RKO (cell line): ENCODE measurements at places on chromosomes 5 and 9.
A peak's percentile ranks its signal among the peaks of the same experiment; 100 is the strongest.

DNA sequence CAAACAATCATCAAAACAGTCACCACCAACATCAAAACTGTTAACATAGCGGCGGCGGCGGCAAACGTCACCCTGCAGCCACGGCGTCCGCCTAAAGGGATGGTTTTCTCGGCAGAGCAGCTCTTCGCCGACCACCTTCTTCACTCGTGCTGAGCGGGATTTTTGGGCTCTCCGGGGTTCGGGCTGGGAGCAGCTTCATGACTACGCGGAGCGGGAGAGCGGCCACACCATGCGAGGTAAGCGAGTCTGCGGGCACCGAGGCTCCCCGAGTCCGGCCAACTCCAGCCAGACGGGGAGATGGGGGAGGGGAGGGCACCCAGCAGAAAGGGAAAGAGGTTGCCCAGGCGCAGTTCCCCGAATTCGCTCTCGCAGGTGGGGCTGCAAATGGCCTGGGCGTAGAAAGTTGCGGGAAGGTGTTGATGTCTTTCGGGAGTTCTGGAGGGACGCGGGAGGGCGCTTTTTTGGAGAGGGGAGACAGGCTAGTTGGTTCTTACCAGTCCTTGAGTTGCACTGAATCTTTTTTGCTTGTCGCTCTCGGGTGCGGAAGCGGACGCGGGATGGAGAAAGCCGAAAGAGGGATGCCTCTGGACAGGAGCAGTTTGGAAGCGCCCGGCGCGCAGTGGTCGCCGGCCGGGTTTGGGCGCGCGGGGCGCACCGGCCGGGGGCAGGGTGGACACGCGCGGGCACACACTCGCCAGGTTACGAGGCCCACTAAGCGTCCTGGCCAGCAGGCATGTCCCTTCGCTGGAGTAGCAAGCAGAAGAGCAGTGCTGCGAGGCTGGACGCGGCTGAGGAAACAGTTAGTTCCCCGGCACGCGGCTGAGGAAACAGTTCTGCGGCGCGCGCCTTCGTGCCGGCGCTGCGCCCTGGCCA, 849 bp downstream of the RORB start:
- DNase-seq, result no peak

DNA sequence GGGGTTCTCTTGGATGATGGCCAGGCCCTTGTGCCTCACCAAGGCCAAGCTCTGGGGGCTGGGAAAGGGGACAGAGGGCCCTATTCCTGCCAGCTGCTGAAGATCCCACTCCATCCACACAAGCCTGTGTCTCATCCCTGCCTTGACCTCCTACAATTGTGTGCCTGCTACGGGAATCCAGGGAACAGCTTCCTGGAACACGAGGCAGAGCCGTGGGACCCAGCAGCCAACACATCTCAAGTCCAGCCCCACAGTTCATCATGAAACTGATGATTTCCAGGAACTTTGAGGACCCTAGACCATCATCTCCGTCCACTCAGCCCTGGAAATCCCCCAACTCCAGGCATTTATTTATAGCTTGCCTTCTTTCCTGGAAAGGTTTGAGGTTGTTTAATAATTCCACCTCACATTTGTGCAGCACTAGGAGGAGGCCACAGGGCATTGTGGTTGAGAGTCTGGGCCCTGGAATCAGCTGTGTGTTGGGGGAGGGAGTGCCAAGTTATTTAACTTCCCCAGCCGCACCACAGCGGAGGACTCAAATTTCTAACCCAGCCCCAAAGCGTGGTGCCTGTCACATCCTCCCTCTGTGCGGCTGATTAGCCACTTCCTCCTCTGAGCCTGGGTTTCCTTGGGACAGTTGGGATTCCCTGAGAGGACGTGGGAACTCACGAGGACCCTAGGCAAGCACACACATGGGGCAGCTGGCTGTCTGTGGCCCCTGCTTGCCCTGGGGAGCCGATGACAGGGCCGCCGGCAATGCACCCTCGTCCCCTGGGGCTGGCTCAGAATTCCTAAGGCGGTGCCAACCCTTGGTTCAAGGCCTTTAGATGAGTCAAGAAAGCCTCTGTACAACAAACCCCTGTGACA, 58.2 kb upstream of the GGTA1 start:
- DNase-seq, result no peak

- no peak for DNase-seq
Measured at GRCh38 chr5:135980620-135981019, 25.8 kb upstream of the LECT2 start.

GRCh38 chr9:120839146-120839545, 3.6 kb downstream of the PSMD5 start:
- DNase-seq, result peak; percentile 54

- no peak for DNase-seq
Measured at GRCh38 chr5:6722015-6722414, 8.8 kb downstream of the TENT4A start.

- no peak for DNase-seq
Measured at GRCh38 chr9:17578911-17579793, at the start of gene SH3GL2. Gene SH3GL2, plus strand, starts transcription at chr9:17579066.

- no peak for DNase-seq
Measured at GRCh38 chr5:153746440-153746839, 256.0 kb downstream of the GRIA1 start.

GRCh38 chr9:133505901-133506652, 18.7 kb downstream of the MYMK start:
- DNase-seq, result no peak

DNA sequence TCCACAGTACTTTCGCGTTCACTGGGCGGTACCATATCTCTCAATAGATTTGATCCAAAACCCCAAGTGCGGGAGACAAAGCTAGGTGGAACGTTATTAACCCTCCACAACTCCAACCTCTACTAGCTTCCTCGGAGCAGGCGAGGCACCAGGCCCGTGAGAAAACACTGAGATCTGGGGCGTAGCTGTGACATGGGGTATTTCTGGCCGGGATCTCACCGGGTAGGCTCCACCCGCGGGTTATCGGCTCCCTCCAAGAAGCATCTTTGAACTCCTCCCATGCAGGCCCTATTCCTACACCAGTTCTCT, 350 bp upstream of the SLC25A46 start:
- no peak for DNase-seq

DNA sequence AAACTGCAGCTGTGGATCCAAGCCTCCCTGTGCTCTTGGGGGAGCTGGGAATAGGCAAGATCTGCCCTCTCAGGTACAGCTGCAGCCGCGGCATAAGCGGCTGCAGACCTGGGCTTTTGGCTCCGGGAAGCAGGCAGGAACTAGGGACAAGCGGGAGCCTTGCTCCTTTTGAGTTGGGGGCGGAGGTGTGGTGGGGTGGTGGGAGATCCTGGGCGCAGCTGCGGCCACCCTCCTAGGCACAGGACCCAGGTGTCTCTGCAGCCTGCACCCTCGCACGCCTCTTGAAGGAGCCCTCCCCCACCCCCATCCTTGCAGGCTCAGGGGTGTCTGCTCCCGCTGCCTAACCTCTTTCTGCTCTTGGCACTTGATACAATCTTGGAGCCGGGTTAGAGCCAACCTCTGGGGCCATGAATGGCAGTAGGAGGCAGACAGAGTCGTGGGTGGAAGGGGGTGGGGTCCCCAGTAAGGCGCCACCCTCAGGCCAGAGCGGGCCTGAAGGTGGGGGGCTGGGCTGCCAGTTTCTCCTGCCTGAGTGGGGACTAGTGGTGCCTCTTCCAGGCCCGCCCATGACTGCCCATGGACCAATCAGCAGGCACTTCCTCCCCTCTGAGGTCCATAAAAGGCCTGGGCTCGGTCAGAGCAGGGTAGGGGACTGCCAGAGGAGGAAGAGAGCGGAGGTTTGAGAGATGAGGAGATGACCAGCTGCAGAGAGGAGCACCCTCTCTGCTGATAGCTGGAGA, 267.6 kb upstream of the TNC start:
- DNase-seq, result no peak

DNA sequence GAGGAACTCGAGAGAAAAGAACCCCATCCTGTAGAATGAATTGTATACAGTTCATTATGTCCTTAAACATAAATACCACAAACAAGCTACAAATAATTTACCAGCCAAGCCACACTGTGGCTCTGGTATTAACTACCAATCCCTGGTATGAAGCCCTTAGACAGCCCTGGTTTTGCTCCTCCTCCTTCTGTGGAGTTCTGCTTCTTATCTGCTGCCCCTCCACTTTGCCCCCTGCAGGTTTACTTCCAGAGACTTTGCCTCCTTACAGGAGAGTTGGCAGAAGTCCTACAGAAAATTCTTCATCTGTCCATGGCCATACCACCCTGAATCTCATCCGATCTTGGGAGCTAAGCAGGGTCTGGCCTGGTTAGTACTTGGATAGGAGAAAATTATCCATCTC, 219.8 kb downstream of the ACTL7B start:
- no peak for DNase-seq

GRCh38 chr5:173457482-173457881, 129.3 kb upstream of the STC2 start:
- DNase-seq, result no peak

- no peak for DNase-seq
Measured at GRCh38 chr5:117547192-117547591, 972.6 kb upstream of the SEMA6A start.

- DNase-seq, result peak; percentile 74
Measured at GRCh38 chr9:129109952-129110739, 447 bp downstream of the CRAT start.

DNA sequence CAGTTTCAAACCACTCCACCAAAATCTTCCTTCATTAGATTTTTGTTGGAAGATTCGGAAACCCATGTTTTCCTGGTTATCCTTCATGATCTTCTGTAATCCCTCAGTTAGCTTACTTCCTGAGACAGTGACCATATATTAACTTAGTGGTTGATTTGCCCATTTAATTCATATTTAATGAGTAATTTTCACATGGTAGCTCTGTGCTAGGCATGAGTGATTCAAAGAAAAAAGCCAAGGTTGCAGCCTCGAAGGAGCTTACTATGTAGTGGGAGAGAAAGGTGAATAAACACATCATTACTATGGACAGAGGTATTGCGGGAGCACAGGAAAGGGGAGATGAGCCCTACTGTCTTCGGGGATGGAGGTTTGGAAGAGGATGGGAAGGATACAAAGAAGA, 158.5 kb downstream of the TLE1 start:
- DNase-seq, result no peak

DNA sequence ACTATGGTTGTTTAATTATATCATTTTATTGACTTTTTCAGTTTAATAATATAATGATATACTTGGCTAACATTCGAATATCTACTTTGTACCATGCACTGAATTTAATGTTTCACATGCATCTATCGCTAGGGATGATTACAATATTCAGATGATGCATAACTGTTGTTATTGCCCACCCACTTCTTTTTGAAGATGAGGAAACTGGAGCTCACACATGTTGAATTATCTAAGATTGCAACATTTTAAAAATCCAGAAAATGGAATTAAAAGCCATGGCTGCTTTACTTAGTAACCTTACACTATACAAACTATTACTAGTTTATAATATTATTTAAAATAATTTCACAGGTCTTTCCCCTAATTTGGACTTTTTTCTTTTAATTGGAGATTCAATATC, 171.7 kb downstream of the TLR4 start:
- DNase-seq, result no peak

DNA sequence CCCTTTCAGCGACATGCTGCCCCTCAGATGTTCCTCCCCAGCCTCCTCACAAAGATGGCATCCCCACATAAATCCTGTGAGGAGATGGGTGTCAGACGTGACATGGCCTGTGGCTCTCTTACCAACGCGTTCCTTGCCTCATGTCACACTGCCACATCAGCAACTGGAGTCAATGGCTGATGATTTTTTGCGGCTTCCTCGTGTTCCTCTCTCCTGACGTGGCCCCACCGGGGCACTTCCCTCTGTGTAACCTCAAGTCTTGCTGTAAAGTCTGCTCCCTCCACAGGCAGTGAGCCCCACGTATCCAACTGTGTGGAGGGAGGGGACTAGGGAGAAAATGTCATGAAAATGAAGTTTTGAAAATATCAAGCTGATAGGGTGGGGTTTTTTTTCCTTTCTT, 53.2 kb upstream of the SHISAL2B start:
- no peak for DNase-seq

- no peak for DNase-seq
Measured at GRCh38 chr5:102221949-102222348, 74.1 kb downstream of the SLCO4C1 start.

DNA sequence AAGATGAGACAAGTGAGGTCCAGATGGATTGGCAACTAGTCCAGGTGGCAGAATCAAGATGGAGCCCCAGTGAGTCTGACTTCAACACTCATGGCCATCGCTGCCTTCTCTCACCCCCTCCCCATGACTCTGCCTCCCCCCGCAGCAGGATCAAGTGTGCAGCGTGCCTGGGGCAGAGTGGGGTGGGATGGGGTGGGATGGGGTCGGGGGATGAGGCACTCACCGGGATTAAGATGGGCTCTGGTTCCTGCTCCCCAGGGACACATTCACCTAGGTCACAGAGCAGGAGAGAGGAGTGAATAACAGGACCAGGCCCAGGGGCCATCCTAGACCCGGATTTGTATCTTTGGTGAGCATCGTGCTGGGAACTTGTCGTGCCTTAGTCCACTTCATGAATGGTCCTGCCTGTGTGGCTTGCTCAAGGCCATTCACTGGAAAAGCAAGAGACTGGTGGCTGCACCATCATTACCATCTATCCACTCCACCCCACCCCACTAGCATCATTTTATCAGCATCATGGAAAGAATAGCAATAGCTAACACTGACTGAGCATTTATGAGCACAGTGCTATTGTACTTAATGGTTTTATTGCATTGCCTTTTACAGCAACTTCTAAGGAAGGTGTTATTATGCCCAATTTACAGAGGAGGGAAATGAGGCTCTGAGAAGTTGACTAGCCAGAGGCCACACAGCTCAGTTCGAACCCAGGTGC, 8.5 kb downstream of the AMBP start:
- no peak for DNase-seq

DNA sequence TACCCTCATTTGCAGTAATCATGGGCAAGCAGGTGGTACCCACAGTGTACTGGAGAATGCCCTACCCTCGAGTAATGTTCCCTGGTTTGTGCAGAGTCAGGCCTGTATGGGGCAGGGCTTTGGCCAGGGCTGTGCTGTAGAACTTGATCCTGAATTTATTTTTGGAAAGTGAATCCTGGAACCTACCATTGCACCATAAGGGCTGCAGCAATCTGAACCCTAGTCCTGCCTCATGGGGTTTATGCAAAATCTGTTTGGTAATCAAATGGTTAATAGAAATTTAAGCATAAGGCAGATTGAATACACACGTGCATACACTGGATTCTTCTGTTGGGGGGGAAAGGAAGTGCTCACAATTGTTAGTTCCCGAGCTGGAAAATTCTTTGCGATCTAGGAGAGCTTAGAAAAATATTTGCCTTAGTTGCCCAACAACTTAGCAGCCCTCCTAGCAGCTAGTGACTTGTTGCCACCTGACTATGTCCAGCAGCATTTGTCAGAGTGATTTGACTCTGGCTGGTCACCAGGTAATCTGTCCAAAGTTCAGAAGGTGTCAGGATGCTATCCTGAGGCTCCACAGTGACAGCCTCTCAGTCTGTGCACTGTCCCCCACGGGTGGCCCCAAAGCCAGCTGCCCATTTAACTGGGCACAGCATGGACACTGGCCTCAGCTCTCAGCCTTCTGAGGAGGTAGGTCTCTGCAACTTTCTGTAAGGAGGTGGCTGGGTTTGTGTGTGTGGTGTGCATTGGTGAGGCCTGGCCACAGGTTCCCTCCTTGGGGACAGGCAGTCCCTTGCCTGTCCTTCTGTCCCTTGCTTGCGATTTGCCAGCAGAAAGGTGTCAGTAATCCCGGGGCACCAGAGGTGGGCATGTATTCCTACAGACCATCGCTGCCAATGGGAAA, 8.3 kb downstream of the MVB12B start:
- DNase-seq, result no peak
